ENCODE measurements at places on chromosomes 2 and 18.

GRCh38 chr2:240999873-241000541 lies 1.6 kb downstream of the SNED1 start:
- DNase-seq: no peak

DNA sequence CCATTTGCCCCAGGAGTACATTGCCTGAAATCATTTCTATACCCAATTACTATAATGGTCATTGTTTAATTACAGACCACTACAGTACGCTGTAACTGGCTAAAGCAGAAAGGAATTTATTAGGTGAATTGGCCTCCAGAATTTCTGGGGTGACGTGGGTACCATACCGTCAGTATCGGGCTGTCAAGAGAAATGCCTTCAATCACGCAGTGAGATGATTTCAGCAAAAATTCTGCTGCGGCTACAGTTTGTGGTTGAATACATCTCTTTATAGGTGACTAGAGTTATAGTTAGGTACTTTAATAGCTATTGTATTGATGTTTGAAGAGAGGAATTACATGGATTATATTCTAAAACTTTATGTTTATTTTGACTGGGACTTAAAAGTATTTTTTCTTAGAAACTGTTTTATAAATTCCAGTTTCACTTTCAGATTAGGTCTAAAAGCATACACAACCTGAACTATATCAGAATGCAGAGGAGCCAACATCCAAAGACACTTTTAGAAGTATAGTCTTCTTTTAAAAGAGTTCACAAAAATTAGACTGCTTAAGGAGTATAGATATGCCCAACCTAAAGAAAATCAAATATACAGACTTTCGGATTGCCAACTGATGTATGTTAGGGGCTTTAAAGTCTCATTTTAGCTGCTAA lies 128.4 kb downstream of the TTC27 start:
- no peak for DNase-seq

DNA sequence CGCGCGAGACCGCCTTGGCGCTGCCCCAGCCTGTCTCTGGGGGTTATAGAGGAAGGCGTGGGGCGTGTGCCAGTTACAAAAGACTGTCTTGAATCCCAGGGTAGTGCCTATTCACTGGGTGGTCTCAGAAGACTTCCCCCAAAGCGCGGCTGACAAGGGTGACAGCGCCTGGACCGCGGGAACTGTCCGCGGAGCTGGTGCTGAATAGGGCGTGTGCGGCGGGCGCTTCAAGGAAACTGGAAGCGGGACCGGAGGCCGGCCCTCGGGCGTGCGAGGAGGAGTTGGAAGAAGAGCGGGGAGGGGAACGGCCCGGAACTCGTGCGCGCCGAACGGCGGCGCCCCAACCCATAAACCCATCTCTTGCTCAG lies 2.3 kb downstream of the EGR4 start:
- DNase-seq: peak; percentile 51

DNA sequence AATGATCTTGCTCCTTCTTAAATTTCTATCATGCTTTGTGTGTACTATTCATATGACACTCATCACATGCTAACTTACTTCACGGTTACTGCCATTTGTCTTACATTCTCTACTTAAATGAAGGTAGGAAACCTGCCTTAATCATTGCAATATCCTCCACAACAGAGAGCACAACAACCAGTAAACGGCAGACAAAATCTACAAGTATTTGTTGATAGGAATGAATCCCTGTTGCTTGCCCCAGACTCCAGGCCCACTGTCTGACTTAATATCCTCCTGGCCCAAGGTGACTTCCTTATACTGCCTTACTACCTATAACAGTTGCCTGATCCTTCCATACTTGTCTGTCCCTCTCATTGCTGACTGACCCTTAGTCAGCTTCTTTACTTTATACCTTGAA lies 3.5 kb downstream of the PPP3R1 start:
- no peak for DNase-seq

- no peak for DNase-seq
Observed at GRCh38 chr2:238793801-238794449, 54.0 kb upstream of the TWIST2 start.

DNA sequence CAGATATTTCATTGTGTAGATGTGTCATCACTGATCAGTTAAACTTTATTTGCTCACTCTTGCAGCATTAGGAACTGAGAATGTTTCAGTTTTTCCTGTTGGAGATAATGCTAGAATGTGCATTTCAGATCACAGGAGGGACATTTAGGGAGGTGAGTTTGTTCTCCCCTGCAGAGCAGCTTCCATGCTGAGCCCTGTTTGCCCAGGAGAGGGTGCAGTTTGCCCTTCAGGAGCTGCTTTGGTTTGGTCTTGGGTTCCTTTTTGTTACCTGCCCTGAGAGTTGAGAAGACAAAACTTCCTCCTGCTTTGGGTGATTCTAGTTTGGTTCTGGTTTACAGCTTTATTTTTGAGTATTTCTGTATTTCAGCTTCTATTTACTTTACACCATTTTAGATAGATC lies 49.9 kb downstream of the DGKD start:
- peak; percentile 72 for DNase-seq

DNA sequence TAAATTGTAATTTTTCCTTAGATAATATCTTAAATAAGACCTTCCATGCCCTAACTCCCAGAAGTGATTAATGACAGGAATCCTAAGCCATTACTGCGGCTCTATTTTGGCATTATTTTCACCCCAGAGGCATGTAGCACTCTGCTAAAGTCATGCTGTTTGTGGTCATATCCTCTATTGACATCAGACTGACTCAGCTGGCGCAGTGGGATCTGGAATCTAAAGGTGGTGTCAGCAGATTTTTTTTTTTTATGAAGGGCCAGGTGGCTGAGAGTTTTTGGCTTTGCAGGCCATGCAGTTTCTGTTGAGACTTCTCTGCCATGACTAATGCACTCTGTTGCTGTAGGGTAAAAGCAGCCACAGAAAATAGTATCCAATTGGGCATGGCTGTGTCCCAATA lies 64.1 kb upstream of the ACVR1C start:
- DNase-seq: no peak

GRCh38 chr2:120110507-120110906 lies 97.6 kb downstream of the EPB41L5 start:
- no peak for DNase-seq

- no peak for DNase-seq
Observed at GRCh38 chr2:43302961-43303494, 76.6 kb upstream of the ZFP36L2 start.

GRCh38 chr18:4242431-4243161 lies 212.5 kb downstream of the DLGAP1 start:
- DNase-seq: no peak

DNA sequence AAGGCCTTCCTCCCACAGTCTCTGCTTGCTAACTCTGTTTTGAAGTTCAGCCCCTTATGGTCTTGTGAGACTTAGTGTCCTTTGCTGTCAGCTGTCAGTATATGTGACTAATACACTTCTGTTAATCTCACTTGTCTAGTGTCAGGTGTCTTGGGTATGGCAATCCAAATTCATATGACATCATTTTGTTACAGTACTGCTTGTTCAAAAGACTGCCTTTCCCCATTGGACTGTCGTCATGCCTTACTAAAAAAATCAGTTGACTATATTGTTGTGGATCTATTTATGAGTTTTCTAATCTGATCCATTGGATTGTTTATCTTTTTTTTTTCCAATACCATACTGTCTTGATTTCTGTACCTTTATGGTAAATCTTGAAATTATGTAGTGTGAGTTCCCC lies 611.4 kb upstream of the HS6ST1 start:
- DNase-seq: no peak

- no peak for DNase-seq
Observed at GRCh38 chr2:122734766-122735424, 979.4 kb downstream of the TSN start.

DNA sequence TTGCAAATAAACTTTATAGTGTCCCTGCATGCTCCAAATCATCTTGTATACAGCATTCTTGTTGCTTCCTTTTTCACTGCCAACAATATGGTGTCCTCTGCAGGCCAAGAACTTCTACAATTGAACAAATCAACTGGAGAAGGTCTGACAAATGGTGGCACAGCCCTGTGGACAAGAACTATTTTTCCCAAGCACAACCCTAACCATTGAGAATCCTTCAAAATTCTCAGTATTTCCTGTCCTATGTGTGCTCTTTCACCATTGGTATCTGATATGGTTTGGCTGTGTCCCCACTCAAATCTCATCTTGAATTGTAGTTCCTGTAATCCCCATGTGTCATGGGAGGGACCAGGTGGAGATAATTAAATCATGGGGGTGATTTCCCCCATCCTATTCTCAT lies 865.1 kb upstream of the ACVR2A start:
- no peak for DNase-seq
